Epithelial cell of proximal tubule (primary cell): ENCODE measurements at places on chromosomes 3 and 15. TPM values are rescaled to one million over a fixed set of nuclear protein-coding genes. Genes with fewer than 3 reads are reported as not detected.

The GNAT1 gene
- not detected in 2 replicates for total RNA-seq

The TOMM70 gene
- 27.5 and 37.0 TPM in 2 replicates for total RNA-seq

The ABCC5 gene
- 7.3 and 15.2 TPM in 2 replicates for total RNA-seq

- DNase-seq, result no peak
Measured at GRCh38 chr15:101391431-101391830, 96.4 kb upstream of the SNRPA1 start.

DNA sequence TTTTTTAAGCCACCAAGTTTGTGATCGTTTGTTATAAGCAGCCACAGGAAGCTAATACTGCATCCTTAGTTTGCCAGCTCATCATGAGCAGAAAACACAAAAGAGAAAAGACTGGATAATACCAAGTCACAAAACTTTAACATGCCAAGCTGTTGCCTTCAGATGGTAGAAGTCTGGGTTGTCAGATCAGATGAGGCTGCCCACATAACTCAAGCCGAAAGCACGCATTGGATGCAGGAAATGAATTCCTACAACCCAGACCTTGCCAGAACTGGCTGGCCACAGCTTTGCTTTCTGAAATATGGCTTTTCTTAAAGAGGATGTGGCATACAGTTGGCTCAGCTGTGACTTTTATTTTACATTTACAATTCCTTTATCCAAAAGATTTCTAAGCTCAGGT is 118.3 kb upstream of the NEO1 start:
- no peak for DNase-seq

- no peak for DNase-seq
Measured at GRCh38 chr3:4597208-4597985, 104.2 kb downstream of the ITPR1 start.

DNA sequence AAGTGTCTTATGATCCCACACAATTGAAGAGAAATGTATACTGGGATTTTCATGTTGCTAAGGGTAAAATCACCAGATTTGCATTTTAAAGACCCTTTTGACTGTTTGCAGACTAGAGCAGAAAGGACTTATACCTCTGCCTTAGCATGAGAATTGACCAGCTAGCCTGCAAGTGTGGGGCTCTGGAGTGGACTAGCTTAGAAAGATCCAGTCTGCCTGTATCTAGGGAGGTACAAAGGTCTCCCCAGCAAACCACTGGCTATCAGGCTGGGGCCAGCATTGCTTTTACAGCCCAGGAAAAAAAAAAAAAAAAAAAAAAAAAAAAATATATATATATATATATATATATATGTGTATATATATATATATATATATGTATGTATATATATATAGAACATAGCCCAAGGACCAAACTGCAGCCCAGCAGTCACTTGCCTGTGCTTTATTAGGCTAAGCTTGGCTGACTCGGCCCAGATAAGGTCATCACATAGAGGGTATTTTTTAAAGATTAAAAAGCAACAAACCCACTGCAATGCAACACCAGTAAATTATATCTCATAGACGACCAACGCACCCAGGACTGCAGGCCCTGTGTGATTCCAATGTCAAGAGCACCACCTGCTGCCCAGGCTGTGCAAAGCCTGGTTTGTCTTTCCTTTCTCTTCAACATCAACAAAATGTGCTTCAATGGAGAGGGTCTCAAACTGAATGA is 63.7 kb downstream of the DCLK3 start:
- no peak for DNase-seq

DNA sequence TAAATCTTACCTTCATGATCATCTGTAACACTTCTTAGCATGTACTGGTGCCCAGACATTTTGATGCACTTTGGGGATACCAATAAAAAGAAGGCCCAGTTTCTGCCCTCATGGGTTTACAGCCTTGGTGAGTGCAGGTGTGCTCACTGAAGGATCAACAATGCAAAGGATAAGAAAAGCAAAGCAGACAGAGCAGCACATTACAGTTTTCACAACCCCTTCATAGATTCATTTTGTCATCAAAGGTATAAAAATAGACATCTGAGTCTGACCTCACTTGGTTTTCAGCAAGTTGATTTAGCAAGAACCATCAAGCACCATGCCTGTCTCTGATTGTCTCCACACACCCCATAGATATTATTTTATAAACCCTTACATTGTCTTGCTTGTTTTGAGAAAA is 77.6 kb downstream of the BFSP2 start:
- no peak for DNase-seq

DNA sequence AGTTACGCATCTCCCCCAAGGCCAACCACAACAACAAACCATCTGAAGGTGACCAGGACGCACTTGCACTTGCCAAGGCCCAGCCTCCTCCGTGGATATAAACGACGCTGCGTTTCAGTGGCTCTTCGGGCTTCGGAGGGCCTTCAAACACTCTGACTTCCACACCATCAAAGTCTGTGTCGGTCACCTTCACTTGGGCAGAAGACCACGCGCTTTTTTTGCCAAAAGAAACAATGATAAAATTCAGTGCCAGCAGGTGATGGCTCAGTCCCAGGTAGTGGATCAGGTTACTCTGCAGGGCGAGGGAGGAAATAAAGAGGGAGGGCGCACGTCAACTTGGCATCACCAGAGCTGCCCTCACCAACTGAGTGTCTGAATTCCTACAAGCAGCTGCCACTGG is 63.0 kb downstream of the NCEH1 start:
- DNase-seq, result no peak

GRCh38 chr3:188855675-188856074 is 316.1 kb upstream of the TPRG1 start:
- no peak for DNase-seq

GRCh38 chr3:34676436-34676835 is 878.0 kb downstream of the PDCD6IP start:
- peak; percentile 15 for DNase-seq

GRCh38 chr3:17158941-17159682 is 274.4 kb downstream of the PLCL2 start:
- DNase-seq, result no peak
